ENCODE measurements at places on chromosomes 7 and 10. TPM values are rescaled to one million over a fixed set of nuclear protein-coding genes. Genes with fewer than 3 reads are reported as not detected.

Gene CCL26
- total RNA-seq: 15.1 TPM

Gene SPDYE1
- total RNA-seq: not detected

Gene PRPS1L1
- total RNA-seq: not detected

Gene ELAPOR2
- total RNA-seq: not detected

Gene AOAH
- total RNA-seq: not detected

Gene ACHE
- 0.16 TPM for total RNA-seq

Gene ANKRD61
- 0.42 TPM for total RNA-seq

Gene PAX2
- total RNA-seq: not detected

Gene CAMK2B
- total RNA-seq: not detected

Gene GPC2
- 4.4 TPM for total RNA-seq

Gene VAX1
- total RNA-seq: not detected
